ENCODE measurements at places on chromosomes 5 and 9.

DNA sequence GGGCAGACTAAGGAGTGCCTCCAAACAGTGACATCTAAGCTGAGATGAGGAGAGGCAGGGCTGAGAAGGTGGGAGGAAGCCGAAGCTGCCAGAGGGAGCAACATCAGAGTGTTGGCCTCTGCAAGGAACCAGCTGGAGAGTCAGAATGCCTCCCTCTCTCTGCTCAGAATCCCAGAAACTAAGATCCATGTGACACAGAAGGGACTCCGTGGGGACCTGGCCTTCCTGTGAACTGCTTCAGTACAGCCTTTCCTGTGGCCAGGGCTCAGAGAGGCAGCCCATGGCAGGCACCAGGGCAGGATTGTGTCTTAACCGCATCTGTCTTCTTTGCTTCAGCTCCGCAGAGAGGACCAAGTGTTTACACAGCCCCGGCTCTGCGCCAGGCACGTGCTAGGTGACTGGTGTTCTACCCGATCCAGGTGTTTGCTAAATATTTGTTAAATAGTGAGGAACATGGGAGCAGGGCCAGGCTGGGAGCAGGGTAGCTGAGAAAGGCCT, 33.5 kb downstream of the KCNMB1 start:
- DNase-seq: no peak

- DNase-seq: no peak
Measured at GRCh38 chr5:149782895-149783586, 52.9 kb downstream of the PPARGC1B start.

- no peak for DNase-seq
Measured at GRCh38 chr5:376799-377325, 55.3 kb downstream of the AHRR start.

DNA sequence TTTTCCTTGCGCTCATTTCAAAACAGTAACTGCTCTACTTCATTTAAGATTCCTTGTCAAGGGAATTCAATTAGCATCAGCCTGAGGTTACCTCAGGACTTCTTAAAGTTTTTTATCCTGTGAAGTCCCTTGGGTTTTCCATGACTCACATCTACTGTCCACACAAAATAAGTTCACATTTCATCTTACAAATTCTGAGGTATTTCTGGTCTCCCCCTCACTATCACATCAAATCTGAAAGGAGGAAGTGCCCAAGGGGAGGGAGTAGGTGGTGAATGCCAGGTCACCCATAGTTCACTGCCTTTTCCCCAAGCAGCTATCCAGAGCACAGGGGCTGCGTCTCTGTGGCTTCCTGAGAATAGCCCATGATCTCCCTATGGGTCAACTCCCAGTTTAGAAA, 227.1 kb upstream of the NREP start:
- DNase-seq: no peak

- no peak for DNase-seq
Measured at GRCh38 chr9:7313389-7313788, 486.2 kb downstream of the DMAC1 start.

- DNase-seq: no peak
Measured at GRCh38 chr5:118520771-118521415, 467.5 kb downstream of the DTWD2 start.

- no peak for DNase-seq
Measured at GRCh38 chr5:172920447-172920849, 38.8 kb upstream of the RPL26L1 start.

GRCh38 chr5:37926732-37927131, 86.9 kb upstream of the GDNF start:
- no peak for DNase-seq

DNA sequence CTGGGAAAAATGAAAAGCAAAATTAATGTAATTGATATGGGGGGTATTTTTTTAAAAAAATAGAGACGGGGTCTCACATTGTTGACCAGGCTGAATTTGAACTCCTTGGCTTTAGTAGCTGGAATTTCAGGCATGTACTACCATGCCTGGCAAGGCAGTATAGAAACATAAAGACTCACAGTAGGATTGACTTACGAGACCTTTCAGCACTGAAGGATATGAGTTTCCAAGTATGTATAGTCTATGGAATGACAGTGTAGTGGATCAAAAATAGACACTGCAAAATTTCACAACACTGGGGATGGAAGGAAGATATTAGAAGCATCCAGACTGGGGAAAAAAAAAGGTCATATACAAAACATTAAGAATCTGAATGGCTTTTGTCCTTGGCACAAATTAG, 6.8 kb downstream of the DCP2 start:
- no peak for DNase-seq

DNA sequence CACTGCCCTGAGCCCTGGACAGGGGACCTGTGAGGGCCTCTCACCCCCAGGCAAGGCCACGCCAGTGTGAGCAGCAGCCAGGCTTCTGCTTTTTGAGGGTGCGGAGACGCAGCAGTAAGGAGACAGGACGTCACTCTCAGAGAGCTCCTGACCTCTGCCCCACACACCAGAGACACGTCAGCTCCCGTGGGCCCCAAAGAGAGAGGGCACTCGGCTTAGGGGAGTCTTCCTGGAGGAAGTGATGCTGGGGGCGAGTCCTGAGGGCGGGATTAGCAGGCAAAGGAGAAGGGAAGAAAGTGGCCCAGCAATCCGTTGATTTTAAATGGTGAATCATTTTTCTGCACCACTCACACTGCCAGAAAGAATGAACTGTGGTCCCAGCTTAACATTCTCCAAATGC, 24.0 kb upstream of the SLC9A3 start:
- no peak for DNase-seq

- no peak for DNase-seq
Measured at GRCh38 chr5:143776951-143777350, 35.0 kb upstream of the HMHB1 start.

DNA sequence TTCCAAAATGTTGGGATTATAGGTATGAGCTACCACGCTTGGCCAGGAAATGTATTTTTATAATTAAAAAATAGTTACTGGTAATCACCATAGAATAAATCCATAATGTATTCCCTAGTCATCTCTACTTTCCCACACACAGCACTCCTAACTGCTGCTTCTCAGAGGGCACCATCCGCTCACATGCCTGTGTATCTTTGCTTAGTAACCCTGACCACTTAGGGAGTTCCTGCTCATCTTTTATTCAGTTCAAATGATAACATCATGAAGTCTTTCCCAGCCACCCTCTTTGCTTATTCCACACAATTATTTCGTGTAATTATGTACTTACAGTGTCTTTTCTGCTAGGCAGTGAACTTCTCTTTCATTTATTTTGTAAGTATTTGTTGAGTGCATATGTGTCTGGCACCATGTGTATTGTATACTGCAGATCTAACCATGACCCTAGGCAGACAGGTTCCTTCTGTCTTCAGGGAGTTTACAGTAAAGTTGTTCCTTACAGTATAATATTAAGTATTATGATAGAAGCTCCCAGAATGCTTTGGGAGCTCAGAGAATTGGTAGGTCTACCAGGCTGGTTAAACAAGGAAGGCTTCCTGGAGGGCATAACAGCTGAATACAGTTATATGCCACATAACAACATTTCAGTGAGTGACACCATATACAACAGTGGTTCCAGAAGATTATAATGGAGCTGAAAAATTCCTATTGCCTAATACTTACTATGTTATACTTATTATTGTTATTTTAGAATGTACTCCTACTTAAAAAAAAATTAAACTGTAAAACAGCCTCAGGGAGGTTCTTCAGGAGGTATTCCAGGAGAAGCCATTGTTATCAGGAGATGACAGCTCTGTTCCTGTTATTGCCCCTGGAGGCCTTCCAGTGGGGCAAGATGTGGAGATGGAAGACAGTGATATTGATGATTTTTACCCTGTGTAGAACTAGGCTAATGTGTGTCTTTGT, 39.2 kb downstream of the DCAF10 start:
- DNase-seq: no peak

- DNase-seq: no peak
Measured at GRCh38 chr9:133539991-133540697, 5.6 kb downstream of the ADAMTSL2 start.

- DNase-seq: no peak
Measured at GRCh38 chr5:173029499-173029921, 26.6 kb upstream of the CREBRF start.

GRCh38 chr9:93467062-93467416, 13.7 kb upstream of the FAM120AOS start:
- DNase-seq: no peak

DNA sequence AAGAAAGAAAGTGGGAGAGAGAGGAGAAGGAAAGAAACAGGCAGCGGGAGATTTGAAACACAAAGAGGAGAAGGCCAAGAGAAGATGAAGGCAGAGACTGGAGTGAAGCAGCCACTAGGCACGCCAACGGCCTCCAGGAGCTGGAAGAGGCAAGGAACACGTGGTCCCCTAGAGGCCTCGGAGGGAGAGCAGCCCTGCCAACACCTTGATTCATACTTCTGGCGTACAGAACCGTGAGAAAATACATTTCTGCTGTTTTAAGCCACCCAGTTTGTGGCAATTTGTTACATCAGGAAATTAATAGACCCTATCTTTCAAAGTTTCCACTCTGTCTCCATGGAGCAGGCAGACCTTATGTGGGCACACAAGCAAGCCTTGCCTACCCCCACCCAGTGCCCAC, 133.4 kb downstream of the ACTL7B start:
- no peak for DNase-seq

DNA sequence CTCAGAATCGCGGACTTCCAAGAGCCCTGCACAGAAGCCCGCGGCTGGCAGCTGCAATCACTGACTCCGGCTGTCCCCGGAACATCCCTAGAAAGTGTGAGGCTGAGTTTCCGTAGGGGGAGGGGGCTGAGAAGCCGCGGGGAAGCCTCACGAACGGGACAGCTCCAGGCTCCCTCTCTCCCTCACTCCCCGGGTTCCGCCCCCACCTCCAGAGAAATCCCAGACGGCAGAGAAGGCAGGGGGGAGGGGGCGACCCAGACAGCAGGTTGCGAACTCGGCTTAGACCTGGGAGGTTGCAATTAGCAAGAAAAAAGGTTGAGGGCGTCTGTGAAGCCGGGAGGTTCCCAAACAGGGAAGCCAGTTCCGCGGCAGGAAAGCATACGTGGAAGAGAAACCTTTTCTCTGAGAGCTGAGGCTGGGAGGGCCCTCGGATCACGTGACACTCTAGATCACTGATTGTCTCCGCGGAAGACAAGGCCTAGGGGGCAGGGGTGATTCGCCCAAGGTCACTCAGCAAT, 73.8 kb upstream of the CPLX2 start:
- peak; percentile 28 for DNase-seq

GRCh38 chr5:68269820-68270219, 54.3 kb downstream of the PIK3R1 start:
- DNase-seq: no peak

GRCh38 chr9:137085920-137086530, 760 bp upstream of the MAN1B1 start:
- no peak for DNase-seq

DNA sequence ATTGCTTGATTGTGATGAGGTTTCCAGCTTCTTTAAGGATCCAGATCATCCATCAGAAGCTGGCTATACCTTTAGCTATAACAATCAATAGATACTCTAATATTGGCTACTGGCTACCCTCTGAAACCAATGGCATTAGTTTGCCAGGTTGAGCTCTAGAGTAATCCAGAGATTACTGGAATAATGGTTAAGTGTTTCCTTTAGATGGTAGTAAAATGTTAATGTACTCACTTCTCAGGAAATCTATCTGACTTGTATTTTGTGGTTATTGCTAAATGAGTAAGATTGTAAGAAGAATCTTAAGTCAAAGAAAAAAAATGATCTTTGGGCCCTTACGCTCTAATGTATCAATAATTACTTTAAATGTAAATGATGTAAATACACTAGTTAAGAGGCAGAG, 57.6 kb upstream of the OTP start:
- no peak for DNase-seq

GRCh38 chr9:127349483-127350113, 47.4 kb upstream of the SLC2A8 start:
- DNase-seq: peak; percentile 22

DNA sequence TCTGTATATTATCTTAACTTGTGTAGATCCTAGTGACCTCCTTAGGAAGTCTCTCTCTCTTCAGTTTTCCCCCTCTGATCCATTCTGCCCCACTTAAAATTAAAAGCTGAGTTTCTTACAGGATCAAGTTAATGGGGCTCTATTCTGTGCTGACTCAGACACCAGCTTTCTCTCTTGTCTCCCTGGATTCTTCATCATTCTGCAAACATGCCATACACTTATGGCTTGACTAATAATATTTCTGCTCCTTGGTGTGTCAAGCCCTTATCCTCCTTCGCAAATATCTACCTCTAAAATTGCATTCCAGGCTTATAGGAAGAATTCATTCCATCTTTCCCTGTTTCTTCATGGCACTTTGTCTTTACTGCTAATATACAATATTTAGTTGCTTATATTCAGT, 18.1 kb downstream of the LRRC70 start:
- no peak for DNase-seq

- DNase-seq: peak; percentile 70
Measured at GRCh38 chr9:133113949-133114885, 6.8 kb downstream of the RALGDS start.

DNA sequence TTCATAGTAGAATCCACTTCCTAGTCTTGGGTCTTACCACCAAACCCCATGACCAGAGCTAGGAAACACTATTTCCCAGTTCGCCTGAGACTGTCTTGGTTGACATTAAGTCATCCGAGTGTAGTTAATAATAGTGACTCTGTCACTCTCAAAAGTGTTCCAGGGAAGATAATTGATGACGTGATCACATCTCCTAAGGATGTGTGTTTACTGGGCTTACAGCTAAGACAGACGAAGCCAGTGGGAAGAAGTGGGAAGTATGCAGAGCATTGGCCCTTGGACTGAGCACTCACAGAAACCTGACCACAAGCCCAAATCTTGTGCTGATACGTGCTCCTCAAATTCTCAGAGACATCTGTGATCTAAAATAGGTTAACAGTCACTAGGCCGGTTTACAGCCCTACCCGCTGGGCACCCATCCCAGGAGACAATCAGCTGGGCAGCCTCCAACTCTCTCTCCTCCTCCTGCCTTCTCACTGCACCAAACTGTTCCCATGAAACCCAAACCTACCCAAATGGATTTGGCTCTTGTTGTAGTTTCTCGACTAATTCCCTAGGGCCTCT, 316.6 kb downstream of the TLE1 start:
- DNase-seq: no peak

DNA sequence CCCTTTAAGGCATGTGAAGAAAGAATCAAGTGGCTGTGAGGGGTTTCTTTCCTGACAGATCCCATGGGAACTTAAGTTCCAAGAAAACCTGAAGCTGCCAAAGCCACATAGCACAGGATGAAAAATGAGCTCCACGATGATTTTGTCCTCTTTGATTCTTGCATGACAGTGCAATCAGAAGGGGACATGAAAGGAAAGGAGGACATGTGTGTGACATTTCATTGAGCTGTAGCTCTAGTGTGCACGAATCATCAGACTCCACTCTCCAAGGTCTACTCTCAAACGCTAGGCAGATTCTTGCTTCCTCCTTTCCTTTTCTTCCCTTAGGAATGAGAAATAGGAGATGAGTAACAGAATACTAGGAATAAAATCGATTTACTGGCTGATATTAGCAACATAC, 142.0 kb downstream of the ZNF608 start:
- no peak for DNase-seq

- DNase-seq: no peak
Measured at GRCh38 chr5:73354406-73354805, 94.2 kb downstream of the FOXD1 start.

DNA sequence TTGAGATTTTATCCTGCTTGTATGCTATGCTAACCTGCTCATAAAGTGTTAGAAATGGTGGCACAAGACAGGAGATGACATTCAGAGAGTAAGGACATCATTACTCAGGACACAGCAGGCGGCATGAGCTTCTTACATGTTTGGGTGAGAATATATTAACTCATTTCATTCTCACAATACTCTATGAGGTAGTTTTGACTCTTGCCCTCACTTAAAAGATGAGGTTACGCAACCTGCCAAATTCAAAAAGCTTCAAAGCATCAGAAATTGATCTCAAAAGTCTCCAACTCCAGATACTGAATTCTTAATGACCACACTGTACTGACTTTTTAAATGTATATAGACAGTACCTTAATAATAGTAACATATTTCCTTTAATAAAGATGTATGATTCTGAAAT, 60.8 kb downstream of the CDH18 start:
- DNase-seq: no peak
